ENCODE measurements at places on chromosomes 11 and 22.

DNA sequence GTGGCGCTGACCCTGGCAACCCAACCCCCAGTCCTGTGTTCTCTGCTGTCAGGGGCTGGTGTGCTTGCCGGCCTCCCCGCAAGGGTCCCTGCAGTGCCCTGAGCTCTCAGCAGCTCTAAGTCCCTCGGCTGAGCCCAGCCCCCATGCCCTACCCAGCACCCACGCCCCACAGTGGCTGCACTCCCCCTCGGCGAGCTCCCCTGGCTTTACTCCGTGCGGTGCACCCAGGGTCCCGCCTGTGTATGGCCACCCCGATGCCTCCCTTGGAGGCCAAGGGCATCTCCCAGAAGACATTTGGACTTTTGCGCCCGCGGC, 72.5 kb upstream of the SHISAL1 start:
- no peak for DNase-seq

GRCh38 chr22:40216041-40216756, 38.5 kb downstream of the TNRC6B start:
- DNase-seq, result no peak

DNA sequence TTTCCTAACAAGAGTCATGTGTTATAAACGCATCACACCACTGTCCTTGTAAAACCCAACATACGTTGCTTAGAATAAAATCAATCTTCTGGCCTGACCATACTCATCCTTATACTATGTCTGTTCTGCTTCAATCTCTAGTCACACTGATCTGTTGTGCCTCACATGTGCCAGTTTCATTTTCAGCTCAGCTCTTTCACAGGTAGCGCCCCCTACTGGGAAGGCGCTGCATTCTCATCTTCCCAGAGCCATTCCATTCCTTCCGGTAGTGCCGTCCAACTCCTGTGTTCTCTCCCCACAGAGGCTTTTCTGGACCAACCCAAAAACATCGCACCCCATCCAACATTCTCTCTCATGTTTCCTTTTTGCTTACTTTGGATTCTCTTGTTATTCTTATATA, 22.2 kb downstream of the CASP5 start:
- DNase-seq, result no peak

- no peak for DNase-seq
These were observed 67.6 kb upstream of the ARHGAP42 start for GRCh38 chr11:100619484-100619883.

- DNase-seq, result no peak
These were observed 399.2 kb downstream of the CNTN5 start for GRCh38 chr11:99419991-99420390.

GRCh38 chr11:88849368-88849767, 216.4 kb downstream of the GRM5 start:
- peak; percentile 1 for DNase-seq

DNA sequence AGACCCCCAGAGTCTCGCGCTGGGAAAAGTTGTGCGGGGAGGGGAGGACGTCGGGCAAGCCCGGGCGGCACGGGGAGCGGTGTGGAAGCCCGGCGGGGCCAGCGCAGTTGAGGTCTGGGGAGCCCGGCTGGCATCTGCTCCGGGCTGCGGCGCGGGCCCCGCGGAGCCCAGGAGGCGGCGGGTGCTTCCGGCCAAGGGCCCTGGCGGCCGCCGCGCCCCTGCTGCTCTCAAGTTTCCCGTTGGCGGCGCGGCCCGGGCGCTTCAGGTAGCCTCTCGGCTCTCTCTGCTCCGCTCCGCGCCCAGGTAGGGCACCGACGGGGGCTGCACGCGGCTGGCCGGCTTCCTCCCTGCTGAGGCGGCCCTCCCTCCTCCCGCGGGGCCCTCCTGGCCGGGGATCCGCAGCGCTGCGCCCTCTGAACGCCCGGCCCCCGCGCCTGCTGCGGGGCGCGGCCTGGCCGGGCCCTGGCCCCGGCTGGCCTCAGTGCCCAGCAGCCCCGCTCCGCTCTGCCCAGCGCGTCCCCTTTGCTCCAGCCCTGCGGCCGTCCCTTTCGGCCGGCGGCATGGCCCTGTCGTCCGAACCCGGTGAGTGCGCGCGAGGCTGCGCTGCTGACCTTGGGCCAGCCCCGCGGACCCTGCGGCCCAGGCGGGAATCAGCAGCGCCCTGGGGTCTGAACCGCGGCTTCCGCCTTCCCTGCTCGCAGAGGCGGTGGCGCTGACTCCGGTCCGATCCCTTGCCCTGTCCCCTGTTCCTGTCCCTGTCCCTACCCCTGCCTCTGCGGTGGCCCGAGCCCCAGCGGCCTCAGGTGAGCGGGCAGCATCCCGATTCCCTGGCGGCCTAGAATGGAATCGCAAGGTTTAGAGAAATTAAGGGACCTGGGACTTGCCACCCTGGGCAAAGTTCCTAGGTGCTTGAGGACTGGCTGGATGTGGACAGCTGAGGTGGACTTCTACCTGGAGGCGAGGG, 4.3 kb upstream of the AMPD3 start:
- DNase-seq, result no peak

DNA sequence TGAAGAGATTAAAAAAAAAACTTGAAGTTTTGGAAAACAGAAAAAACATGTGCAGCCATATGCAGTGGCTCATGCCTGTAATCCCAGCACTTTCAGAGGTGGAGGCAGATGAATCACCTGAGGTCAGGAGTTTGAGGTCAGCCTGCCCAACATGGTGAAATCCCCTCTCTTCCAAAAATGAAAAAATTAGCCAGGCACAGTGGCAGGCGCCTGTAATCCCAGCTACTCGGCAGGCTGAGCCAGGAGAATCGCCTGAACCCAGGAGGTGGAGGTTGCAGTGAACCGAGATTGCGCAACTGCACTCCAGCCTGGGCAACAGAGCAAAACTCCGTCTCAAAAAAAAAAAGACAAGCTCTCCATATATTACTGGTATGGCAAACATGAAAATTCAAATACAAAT, 7.6 kb downstream of the DLG2 start:
- DNase-seq, result no peak

DNA sequence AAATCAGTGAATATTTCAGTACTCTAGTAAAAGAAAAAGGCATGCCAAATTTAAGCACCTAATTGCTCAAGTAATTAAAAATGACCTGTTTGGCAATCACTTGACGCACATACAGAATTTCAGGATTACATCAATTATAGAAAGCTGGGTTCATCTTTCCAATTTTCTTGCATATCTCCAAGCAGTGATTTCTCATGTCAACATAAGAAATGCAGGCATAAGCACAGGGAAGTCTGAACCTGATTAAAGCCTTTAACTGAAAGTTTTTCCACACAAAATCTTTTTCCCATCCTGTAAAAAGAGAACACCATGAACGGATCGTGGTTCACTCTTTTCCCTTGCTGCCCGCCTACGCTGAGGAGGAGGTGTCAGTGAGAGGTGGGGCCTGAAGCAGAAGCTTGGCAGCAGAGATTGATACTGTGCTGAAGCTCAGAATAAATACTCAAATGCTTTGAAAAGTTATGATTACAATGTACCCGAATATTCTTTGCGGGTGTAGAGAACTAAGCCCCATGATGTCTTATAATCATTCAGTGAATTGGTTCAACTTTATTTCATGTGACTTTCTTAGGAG, 704.1 kb upstream of the CCDC90B start:
- no peak for DNase-seq

GRCh38 chr11:121870206-121871045, 245.6 kb downstream of the BLID start:
- DNase-seq, result no peak

- DNase-seq, result no peak
These were observed 47.8 kb downstream of the TEAD1 start for GRCh38 chr11:12721816-12722604.

GRCh38 chr11:36196411-36196998, 92.7 kb downstream of the COMMD9 start:
- no peak for DNase-seq

GRCh38 chr22:37817705-37818408, 5.3 kb upstream of the GALR3 start:
- DNase-seq, result no peak

- DNase-seq, result no peak
These were observed 96.2 kb downstream of the TSPAN18 start for GRCh38 chr11:44823006-44823405.

GRCh38 chr22:29136782-29137700, 64.2 kb downstream of the KREMEN1 start:
- DNase-seq, result no peak

- DNase-seq, result no peak
These were observed 22.4 kb downstream of the SLC22A6 start for GRCh38 chr11:62962391-62962790.

- no peak for DNase-seq
These were observed 28.6 kb upstream of the OR8B8 start for GRCh38 chr11:124474079-124474478.

- no peak for DNase-seq
These were observed 33.3 kb upstream of the ADSL start for GRCh38 chr22:40313007-40313406.

GRCh38 chr22:38739300-38740055, 16.3 kb downstream of the SUN2 start:
- no peak for DNase-seq

GRCh38 chr11:118877487-118878162, 6.1 kb upstream of the CXCR5 start:
- DNase-seq, result no peak

GRCh38 chr11:127395034-127395433, 394.5 kb upstream of the KIRREL3 start:
- no peak for DNase-seq

- DNase-seq, result no peak
These were observed 8.7 kb downstream of the CSF2RB start for GRCh38 chr22:36922105-36922608.

All from AG04449 (cell line).